GM13977 (cell line): ENCODE measurements at places on chromosomes 7 and 10.

GRCh38 chr7:723541-723940 lies 3.0 kb upstream of the DNAAF5 start:
- no peak for DNase-seq

GRCh38 chr7:138014686-138015085 lies 12.8 kb upstream of the CREB3L2 start:
- DNase-seq: no peak

DNA sequence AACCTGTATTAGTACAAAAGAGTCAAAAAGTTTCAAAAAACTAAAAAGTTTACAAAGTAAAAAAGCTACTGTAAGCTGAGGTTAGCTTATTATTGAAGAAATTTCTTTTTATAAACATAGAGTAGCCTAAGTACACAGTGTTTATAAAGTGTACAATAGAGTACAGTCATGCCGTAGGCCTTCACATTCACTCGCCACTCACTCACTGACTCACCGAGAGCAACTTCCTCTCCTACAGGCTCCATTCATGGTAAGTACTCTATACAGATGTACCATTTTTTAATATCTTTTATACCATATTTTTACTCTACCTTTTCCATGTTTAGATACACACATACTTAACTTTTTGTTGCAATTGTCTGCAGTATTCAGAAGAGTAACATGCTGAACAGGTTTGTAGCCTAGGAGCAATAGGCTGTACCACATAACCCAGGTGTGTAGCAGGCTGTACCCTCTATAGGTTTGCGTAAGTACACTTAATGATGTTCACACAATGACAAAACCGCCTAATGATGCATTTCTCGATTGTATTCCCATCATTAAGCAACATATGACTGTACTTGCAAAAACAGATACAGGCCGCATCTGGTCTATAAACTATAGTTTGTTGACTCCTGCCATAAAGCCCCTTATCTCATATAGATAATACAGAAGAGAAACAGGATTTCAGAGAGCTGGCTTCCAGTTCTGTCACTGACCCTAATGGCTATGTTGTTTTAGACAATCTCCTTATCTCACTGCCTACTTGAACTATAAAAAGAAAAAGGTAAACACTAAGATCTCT lies 438.8 kb downstream of the HTR7 start:
- DNase-seq: no peak

DNA sequence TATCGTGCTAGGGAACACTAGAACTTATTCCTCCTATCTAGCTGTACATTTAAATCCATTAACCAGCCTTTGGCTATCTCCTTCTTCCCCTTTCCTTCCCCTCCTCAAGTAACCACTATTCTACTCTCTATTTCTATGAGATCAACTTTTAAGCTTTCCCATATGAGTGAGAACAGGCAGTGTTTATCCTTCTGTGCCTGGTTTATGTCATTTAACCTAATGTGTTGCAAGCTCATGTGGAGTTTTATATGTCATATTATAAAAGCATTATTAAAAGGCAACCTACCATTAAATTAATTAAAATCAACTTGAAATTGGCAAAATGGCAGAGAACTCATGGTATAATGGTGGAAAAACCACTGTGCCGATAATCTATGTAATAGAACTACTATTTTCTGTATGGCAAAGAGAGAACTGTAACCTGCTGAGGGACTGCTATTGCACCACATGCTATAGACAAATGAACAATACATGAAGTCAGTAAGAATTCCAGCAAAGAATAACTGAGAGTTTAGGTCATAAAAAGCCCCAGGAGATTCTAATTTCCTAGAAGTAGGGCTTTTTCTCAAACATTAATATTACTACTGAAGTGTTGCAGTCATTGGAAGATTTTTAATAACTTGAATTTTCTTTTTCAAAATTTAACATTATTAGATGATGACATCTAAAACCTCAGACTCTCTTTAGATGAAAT lies 81.8 kb downstream of the LRRN3 start:
- no peak for DNase-seq

GRCh38 chr7:1735806-1736483 lies 65.9 kb downstream of the ELFN1 start:
- DNase-seq: no peak

DNA sequence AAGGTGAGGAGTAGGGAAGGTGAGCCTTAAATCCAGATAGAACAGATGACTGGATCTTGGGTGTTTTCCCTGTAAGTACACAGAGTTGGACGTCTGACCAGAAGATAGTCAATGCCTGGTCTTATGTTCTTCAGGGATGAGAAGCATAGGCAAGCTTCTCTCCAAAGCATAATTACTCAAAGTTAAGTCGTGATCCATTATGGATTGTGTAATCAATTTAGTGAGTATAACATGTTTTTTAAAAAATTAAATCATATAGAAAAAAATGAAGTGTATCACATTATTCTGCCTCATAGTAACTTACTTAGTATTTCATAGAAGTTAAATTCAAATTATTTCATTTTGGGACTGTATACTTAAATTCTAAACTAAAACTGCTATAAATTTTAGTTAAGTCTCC lies 39.7 kb downstream of the KDM7A start:
- no peak for DNase-seq
